ENCODE measurements at places on chromosomes 4 and X. TPM values are rescaled to one million over a fixed set of nuclear protein-coding genes. Genes with fewer than 3 reads are reported as not detected.

CACNA1F gene
- total RNA-seq, result 0.18 TPM

UNC5C gene
- total RNA-seq, result 7.7 TPM

SETD7 gene
- 58.6 TPM for total RNA-seq

- DNase-seq, result no peak
These were observed 31.0 kb downstream of the SLC10A6 start for GRCh38 chr4:86818211-86818610.

Measured in right cardiac atrium (tissue), 5 donors.